Mesangial cell (primary cell): ENCODE measurements at places on chromosomes 12 and 14. TPM values are rescaled to one million over a fixed set of nuclear protein-coding genes. Genes with fewer than 3 reads are reported as not detected.

The KIF26A gene
- 1.1 and 1.5 TPM in 2 replicates for total RNA-seq

The MYG1 gene
- total RNA-seq = 74.3 and 81.6 TPM in 2 replicates

The ZDHHC22 gene
- total RNA-seq = not detected in 2 replicates

The ASCL1 gene
- total RNA-seq = not detected in 2 replicates

The TCL1A gene
- total RNA-seq = not detected in 2 replicates
